Fibroblast of lung (primary cell): ENCODE measurements at places on chromosomes 7 and 10.

DNA sequence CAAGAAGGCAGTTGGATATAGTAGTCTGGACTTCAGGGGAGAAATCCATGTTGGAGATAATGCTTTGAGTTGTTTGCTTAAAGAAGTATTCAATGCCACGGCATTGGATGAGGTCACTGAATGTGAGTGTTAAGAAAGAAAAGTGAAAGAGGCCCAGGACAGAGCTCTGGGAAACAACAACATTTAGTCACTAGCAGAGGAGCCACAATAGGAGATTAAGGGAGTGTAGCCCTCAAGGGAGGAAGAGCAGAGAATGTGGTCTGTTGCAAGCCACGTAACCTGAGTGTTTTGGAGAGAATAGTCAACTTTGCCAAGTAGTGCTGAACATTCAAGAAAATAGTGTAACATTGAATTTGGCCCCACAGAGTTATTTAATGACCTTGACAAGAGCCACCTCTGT is 114.7 kb downstream of the MYO3A start:
- peak; percentile 4 for DNase-seq

DNA sequence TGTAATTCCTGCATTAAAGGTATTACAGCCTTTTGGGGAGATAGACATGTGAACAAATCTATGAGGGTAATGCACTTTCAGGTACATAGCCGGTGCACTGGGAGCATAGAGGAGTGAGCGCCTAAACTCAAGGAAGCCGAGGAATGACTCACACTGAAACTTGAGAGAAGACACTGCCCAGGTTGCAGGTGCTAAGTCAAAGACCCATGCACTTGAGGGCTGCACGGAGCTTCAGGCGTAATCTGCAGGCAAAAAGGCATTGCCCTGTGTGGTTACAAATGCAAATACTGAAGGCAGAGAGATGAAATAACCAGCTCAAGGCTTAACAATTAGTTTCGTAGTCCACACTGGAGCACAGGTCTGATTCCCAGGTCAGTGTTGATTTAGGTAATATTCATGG is 51.0 kb upstream of the OSBPL3 start:
- DNase-seq: no peak

DNA sequence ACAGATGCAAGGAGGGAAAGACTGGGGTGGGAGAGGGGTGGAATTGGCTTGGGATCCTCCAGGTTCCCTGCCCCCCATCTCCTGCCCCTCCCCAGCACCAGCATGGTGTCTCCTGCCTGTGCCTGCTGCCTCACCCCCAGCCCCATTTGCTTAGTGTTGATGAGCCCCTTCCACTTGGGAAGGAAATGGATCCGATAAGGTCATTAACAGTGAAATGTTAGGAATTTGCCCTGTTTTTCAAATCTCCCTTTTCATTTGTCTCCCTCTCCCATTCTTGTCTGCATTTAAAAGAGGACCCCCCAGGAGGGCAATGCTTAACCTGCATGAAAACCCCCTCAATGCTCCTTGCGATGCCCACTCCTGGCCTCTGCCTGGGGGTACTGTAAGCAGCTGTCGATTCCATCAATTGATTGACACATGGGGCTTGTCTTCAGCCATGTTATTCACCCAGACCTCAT is 51.5 kb downstream of the HK1 start:
- DNase-seq: no peak

DNA sequence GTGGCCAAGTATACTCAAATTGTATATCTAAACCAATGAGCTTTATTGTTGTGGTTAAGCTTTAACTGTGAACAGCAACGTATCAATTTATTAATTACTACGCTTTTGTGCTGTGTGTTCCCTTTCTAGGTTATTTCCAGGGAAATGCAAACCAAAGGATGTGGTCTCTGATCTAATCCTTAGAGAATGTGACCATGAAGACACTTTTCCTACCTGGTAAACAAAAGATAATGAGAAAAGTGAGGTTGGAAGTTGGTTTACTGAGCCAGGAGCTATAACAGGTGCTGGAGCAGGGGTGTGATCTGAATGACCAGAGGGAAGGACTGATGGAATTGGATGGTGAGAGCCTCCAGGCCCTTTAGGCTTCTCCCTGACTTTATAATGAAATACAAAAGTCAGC is 25.4 kb upstream of the CALU start:
- DNase-seq: no peak

DNA sequence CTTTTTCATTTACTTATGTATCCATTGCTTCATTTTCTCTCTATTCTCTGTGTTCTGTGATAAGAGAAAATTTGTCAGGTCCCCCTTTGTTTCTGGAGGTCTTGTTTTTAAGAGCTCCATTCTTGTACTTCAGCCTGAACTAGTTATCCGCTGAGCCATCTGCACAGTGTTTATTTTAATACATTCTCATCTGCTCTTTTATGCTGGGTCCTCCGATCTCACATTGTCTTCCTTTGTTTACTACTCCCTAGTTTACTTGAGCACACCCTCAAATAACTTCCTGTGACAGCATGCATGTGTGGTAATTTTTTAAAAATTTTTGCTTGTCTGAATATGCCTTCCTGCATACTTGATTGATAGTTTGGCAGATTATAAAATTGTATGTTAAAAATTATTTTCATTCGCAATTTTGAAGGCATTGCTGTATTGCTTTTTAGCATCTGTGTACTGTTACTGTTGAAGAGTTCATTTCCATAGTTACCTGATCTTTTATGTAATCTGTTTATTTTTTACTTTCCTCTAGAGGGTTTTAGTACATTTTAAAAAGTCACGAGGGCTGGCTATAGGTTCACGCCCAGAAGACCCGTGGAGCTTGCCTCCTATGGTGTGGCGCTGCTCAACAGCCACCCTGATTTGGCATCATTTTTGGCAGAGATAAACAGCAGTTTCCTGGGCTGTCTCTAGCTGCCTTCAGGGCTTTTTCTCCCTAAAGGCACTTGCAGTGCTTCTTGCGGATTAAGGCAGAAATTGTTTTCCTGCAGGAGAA is 31.9 kb downstream of the RSBN1L start:
- DNase-seq: peak; percentile 37

DNA sequence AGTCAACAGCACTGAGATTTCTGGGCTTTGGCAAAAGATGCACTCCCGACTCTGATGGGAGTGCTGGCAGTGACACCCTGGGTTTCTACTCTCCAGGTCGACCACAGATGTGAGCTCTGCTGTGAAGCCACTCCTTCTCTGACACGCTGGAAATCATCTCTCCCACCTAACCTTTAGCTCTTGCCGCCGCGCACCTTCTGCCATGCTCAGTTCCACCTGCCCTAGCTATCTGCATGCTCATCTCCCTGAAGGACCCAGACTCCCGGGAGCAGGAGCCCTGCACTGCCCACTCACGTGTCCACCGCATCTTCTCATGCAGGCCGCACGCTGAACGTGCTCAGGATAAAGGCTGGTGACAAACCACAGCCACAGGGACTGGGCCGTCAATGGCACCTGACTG is 174.8 kb downstream of the TNS3 start:
- DNase-seq: no peak

DNA sequence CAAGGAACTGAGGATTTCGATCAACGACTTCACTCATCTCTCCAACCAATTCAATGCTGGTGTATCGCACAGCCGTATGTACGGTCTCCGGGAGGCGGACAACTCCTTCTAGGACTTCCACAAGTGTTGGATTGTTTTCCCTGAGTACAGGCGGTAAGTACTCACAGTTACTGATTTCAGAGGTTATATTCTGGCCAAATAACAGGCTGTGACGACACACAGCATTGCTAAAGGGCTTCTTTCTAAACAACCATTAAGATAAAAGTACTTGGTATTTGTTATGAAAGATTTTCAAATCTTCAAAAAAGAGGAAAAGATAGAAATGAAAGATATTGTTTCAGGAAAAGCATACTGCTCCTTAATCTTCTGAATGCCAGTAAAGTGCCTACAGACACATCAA is 52.2 kb downstream of the IRF5 start:
- no peak for DNase-seq

- no peak for DNase-seq
These were observed 2.3 kb downstream of the ELMO1 start for GRCh38 chr7:37446371-37446770.

DNA sequence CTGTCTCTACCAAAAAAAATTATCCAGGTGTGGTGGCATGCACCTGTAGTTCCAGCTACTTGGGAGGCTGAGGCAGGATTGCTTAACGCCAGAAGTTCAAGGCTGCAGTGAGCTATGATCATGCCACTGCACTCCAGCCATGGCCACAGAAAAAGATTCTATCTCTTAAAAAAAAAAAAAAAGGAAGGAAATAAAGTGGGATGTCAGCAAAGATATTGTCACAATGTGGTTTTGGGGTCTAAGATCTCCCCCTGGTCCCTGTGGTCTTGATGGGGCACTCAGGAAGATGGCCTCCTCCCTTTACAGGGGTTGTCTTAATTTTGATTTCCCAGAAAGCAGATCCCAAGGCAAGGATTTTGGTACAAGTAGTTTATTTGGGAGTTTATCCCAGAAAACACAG is 7.4 kb upstream of the KAZALD1 start:
- no peak for DNase-seq

DNA sequence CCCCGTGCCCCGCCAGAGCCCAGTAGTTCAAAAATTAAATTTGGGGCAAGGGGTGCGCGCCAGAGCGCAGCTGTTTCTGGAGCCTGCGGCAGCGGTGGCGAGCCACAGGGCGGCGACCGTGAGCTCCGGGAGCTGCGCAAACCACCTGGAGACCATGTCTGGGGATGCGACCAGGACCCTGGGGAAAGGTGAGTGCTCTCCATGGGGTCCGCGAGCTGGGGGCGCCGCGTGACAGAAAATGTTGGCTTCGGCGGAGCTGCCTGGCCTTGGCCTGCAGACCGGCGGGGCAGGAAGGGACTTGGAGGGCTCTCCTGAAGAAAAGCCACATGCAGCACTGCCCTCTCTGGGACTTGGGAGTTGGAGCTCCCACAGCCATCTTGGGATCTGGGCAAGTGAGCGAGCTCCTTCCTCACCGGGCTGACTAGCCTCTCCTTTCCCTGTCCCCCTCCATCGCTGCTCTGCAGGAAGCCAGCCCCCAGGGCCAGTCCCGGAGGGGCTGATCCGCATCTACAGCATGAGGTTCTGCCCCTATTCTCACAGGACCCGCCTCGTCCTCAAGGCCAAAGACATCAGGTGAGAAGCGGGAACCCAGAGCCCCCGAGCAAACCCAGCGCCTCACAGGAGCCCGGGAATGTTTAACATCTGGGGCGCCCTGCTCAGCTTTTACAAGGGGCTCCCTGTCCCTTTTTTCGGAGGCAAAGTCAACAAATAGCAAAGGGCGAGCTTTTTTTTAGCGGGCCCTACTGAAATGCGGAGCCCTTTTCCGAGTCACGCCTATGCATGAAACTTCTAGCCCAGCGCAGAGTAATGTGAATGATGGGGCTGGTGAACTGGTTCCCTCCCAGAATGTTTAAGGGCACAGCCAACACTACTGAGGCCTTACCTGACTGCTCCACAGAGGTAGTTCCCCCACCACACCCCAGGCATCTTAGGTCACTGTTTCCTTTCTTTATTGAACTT is 6.1 kb downstream of the GSTO2 start:
- DNase-seq: no peak

- no peak for DNase-seq
These were observed 131.7 kb upstream of the FAM20C start for GRCh38 chr7:60706-61105.

DNA sequence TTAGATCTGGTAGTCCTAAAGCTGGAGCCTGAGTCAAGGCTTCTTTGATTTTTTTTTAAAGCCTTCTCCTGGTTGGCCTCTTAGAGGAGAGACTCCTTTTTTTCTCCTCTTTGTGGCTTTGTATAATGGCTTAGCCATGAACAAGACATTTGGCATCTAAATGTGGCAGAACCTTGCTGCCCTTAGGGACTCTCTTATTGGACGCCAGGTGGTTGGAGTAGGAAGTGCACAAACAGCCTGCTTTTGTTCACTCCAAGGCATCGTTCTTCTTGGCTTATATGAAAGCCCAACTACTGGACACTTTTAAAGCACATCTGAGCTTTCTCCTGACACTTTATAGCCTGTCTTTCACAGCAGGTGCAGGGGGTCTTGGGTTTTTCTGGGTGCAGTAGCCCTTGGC is 25.0 kb downstream of the ZPBP start:
- DNase-seq: peak; percentile 6

DNA sequence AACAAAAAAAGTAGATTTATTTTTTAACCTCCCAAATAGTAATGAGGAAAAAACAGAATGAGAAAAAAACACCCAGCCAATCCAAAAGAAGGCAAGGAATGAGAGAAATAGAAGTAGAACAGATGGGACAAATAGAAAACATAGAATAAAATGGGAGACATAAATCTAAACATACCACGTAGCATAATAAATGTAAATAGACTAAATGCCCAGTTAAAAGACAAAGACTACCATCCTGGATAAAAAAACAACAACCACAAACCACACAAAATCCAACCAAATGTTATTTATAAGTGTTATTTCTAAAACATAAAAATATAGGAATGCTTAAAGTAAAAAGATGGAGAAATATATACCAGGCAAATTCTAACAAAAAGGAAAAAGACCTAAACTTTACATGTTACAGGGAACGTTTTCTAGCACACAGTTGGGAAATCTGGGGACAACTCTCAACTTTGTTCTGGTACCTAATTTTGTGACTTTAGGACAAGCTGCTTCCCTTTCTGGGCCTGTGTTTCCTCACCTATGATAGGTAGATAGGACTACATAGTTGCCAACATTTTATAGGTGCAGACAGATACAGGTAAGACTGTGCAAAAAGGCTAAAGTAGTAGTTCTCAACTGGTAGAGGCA is 98.4 kb downstream of the SPDYE5 start:
- no peak for DNase-seq

DNA sequence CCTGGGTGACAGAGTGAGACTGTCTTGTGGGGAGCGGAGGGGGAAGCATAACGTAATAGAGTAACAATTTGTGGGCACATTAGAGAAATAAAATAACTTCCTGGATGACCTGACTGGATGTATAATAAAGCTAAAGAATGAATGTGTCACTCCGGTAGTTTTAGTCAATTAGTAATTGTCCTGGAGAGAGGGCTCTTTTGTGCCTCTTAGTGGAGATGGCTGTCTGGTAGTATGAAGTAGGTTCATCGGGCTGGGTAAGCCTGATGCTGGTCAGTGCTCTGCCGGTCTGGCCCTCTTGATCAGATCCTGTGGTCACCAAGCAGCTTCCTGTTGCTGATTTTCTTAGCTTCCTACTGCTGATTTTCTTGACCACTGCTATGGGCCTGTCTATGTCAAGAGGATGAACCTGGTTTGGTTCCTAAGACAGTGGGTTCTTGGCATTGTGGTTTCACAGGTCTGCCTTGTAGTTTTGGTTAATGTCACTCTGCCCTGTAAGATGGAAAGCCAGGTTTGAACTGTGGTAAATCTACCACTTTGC is 34.1 kb downstream of the ZRANB1 start:
- no peak for DNase-seq
